CD4-positive, alpha-beta T cell treated with Interleukin-10 for 1 hour (primary cell): ENCODE measurements at places on chromosomes 11 and 22.
A peak's percentile ranks its signal among the peaks of the same experiment; 100 is the strongest.

DNA sequence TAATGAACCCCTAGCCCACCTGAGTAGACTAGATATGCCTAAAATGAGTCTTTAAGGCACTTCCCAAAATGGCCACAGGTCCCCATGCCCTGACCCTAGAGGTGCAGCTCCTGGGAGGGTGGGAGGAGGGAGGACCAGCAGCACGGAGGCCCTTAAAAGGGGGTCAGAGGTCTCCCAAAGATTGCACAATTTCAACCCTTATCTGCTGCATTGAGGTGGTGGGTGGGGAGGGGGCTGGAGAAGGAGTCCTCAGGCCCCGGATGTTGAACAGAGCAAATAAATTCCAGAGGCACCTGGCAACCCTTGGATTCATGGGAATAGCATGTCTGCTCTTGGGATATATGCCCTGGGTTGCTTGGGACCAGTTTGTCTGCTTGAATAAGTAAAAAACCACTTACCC, 57.6 kb downstream of the NAV2 start:
- DNase-seq = no peak

GRCh38 chr11:114059278-114059983, at the start of gene ZBTB16:
Gene ZBTB16 (plus strand): TSS chr11:114059711. CDS start chr11:114063301, 3,590 bp downstream.
- peak; percentile 71 for DNase-seq

DNA sequence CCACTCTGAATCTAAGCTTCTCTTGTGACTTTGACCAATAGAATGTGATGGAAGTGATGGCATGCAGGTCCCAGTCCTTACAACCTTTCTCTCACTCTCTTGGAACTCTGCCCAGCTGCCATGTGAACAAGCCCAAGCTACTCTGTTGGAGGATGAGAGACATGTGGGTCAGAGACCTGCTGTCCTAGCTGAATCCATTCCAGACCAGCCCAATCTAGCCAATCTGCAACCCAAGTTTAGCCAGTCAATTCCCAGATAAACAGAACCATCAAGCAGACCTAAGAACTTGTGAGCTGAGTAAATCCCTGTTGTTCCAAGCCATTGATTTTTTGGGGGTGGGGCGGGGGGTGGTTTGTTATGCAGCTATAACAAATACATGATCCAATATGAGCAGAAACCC, 69.2 kb upstream of the GRK3 start:
- no peak for DNase-seq

GRCh38 chr11:95306801-95307200, 75.8 kb upstream of the SESN3 start:
- no peak for DNase-seq

GRCh38 chr22:37090920-37091695, 18.4 kb downstream of the TMPRSS6 start:
- no peak for DNase-seq

- no peak for DNase-seq
Measured at GRCh38 chr11:59669611-59670009, 773 bp upstream of the PATL1 start.

DNA sequence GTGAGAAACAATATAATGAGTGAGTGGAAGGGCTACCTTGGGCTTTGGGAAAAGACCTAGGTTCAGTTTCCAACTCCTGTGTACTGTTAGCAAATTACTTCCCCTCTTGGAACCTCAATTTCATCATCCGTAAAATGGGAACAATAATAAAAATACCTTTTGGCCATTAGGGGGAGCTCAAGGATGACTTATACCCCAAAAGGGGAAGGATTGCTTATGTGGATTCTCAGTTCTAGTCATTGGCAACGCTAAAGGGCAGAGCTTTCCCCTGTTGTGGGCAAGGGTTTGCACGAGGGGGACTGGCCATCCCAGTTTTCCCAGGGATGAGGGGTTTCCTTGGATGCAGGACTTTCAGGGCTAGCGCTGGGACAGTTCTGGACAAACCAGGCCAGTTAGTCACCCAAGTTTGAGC, 3.1 kb upstream of the COMMD9 start:
- DNase-seq = peak; percentile 71

- no peak for DNase-seq
Measured at GRCh38 chr22:37806409-37807333, 1.1 kb upstream of the GCAT start.

- no peak for DNase-seq
Measured at GRCh38 chr22:43835736-43836135, 23.6 kb upstream of the EFCAB6 start.

- DNase-seq = peak; percentile 73
Measured at GRCh38 chr11:61567286-61568061, 13.4 kb downstream of the SYT7 start.

DNA sequence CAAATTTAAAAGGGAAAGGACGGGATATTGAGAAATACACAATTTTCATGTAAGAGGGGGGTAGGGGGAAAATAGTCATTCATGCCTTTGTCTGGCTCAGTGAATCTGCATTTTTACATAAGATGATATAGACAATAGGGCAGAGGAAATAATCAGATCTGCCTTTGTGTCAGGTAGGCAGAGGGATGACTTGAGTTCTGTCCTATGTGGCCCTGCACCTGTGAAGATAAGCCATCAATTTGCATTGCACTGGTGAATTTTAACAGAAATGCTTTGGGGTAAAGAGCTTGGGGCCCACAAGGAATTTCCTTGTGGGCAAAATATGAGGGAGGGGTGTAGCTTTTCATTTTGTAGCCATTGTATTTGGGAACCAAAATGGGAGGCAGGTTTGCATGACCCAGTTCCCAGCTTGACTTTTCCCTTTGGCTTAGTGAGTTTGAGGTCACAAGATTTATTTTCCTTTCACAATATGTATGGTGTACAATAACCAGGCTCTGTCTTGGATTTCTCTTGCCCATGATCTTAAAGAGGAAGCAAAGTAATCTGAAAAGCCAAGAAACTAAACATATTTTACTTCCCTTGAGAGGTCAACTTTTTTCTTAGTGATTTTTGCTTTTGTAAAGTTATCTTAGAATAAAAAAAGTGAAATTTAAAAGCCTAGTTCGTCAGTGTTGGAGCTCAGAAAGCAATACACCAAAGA, 77.7 kb upstream of the SORL1 start:
- no peak for DNase-seq

DNA sequence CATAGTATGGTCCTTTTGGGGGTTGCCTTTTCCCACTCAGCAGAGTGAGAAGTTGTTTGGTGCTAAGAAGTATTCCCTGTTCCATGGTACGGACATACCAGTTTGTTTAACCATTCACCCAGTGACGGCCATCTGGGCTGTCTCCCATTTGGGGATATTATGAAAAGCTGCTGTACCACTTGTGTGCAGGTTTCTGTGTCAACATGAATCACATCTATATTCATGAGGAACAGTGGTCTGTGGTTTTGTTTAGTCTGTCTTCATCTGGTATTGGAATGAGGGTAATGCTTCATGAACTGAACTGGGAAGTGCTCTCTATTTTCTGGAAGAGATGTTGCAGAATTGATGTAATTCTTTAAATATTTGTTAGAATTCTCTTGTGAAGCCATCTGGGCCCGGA, 89.5 kb downstream of the TRMU start:
- no peak for DNase-seq

- peak; percentile 7 for DNase-seq
Measured at GRCh38 chr11:44939673-44940395, 10.8 kb downstream of the TP53I11 start.

- peak; percentile 25 for DNase-seq
Measured at GRCh38 chr22:26673486-26673885, 16.1 kb downstream of the MIAT start.

- DNase-seq = no peak
Measured at GRCh38 chr11:16926883-16927626, 87.2 kb downstream of the PLEKHA7 start.

GRCh38 chr22:19987394-19988306, 29.0 kb downstream of the ARVCF start:
- no peak for DNase-seq

DNA sequence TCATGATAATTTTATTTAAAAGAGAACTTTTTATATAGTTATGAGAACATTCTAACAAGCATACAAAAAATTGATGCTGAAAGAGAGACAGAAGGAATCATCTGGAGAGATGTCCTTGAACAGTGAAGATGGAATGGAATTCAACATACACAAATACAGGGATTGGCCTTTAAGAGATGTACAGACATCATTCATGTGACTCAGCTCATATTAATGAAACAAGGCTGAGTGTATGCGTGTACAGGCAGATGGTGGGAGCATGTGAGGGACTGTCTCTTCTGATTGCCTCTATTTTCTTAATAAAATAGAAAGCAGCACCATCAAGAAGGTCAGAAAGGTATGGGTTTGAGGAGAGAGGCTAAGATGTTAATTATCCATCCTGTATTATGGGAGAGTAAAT, 793.3 kb downstream of the CNTN5 start:
- DNase-seq = no peak

DNA sequence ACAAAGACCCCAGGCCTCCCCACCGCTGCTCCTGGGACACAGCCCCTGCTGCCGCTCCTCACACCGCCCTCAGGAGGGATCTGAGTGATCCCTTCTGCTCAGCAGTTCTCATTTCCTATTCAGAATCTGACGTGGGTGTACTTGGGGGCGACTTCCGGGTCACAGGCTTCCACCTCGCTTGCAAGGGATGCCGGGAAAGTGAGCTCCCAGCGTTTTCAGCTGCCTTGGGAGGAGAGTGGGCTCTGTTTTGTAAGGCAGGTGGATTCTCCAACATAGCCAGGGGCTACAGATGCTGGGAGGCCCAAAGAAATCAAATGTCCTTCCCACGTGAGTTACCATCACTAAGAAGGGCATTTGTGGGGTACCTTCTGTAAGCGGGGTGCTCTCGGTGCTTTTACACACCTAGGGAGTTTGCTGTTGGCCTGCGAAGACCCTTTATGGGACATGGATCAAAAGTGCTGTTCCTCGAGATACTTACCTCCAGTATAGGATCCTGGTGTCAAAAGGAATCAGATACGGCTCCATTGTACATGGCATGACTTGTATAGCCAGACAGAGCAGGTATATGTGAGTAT, 9.7 kb upstream of the LRRC10B start:
- DNase-seq = no peak

DNA sequence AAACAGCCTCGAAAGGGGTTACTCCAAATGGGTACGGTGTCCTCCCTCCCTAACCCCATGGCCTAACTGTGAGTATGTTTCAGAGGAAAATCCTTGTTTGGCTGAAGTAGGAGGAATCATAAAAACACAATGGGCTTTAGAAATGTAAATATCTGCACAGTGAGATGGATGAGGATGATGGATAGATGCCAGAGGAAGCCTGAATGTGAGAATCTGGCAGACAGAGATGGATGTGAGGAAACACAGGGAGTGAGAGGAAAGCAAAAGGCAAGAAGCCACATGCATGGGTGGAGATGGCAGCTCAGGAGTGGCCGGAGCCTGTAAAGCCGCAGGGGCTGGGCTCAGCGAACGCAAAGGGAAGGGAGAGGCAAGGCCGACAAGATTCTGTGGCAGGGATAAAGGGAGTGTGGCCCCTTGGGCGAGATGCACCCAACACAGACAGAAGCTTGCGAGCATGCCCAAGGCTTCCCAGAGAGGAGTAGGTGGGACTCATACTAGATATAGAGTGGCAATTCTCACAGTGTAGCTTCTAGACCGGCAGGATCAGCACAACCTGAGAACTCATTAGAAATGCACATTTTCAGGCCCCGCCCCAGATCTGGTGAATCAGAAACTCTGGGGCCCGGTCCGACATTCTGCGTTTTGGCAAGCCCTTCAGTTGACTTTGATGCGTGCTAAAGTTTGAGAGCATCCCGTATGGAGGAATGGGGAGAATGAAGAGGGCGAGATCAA, 237.3 kb upstream of the CADM1 start:
- DNase-seq = no peak

DNA sequence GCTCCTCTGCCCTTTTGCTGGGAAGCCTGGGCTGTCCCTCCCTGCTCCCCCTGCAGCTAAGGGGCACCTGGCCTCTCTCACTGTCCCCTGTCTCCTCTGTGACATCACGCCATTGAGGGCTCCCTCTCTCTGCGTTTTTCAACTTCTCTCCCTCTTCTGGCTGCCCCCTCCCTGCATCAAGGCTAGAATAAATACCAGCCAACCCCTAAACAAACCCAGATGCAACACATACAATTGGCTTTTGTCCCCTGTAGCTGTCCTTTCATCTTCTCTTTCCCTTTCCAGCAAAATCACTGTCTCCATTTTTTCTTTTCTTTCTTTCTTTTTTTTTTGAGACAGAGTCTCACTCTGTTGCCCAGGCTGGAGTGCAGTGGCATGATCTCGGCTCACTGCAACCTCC, 3.3 kb upstream of the MIEF1 start:
- DNase-seq = no peak

- DNase-seq = no peak
Measured at GRCh38 chr11:27107548-27107947, 66.9 kb downstream of the BBOX1 start.
